Aorta (tissue), 5 donors: ENCODE measurements at places on chromosomes 12 and 14. TPM values are rescaled to one million over a fixed set of nuclear protein-coding genes. Genes with fewer than 3 reads are reported as not detected.
A peak's percentile ranks its signal among the peaks of the same experiment; 100 is the strongest.

DNA sequence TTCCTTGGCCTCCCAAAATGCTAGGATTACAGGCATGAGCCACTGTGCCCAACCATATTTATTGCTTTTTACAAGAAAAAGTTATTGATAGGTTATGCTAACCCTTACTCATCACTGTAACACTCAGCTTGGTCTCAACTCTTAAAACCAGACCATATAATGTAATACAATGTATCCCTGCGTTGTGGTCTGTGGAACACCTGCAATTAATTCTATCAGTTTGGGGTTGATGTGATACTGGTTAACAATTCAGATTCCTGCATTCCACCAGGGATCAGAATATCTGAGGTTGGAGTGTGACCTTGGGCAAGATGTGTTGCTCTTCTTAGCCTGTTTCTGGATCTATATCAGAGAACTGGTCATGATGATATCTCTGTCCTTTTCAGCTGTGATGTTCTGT lies 419.0 kb downstream of the RAD51B start:
- no peaks in the 10 kb centered on the region for H3K36me3 ChIP-seq
- no peaks in the 10 kb centered on the region for H3K27me3 ChIP-seq
- H3K27ac ChIP-seq, result no peak overlapping the region
- H3K4me1 ChIP-seq, result no peaks in the 10 kb centered on the region
- no peak overlapping the region for H3K4me3 ChIP-seq
- no peak for DNase-seq

GRCh38 chr12:126397660-126398059 lies 1332.4 kb downstream of the AACS start:
- H3K36me3 ChIP-seq, result no peaks in the 10 kb centered on the region
- H3K27me3 ChIP-seq, result no peaks in the 10 kb centered on the region
- no peak overlapping the region for H3K27ac ChIP-seq
- no peak for DNase-seq
- no peaks in the 10 kb centered on the region for H3K4me1 ChIP-seq
- no peak overlapping the region for H3K4me3 ChIP-seq

Gene RNU4-1
- total RNA-seq, result 1,718 TPM

DNA sequence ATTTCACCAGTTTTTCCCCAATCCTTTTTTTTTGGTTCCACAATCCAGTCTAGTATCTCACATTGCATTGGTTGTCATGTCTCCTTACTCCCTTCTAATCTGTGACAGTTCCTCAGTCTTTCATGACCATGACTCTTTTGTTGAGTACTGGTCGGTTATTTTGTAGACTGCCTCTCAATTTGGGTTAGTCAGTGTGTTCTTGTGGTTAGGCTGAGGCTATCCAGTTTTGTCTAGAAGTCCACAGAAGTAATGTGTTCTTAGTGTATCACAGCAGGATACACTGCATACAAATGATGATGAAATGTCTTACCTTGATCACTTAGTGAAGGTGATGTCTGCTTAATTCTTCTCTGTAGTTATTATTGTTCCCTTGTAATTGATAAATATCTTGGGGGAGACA lies 24.8 kb downstream of the PELI2 start:
- no peak overlapping the region for H3K27ac ChIP-seq
- no peak overlapping the region for H3K4me3 ChIP-seq
- H3K4me1 ChIP-seq, result no peaks in the 10 kb centered on the region
- no peaks in the 10 kb centered on the region for H3K36me3 ChIP-seq
- no peak for DNase-seq
- no peaks in the 10 kb centered on the region for H3K27me3 ChIP-seq

Gene TMBIM4
- 112 TPM for total RNA-seq

- H3K4me1 ChIP-seq, result peaks cover 11% of the 10 kb centered on the region
- H3K27ac ChIP-seq, result no peak overlapping the region
- H3K36me3 ChIP-seq, result peaks cover 3% of the 10 kb centered on the region
Measured at GRCh38 chr12:108827941-108828340, 29.4 kb downstream of the SSH1 start.

DNA sequence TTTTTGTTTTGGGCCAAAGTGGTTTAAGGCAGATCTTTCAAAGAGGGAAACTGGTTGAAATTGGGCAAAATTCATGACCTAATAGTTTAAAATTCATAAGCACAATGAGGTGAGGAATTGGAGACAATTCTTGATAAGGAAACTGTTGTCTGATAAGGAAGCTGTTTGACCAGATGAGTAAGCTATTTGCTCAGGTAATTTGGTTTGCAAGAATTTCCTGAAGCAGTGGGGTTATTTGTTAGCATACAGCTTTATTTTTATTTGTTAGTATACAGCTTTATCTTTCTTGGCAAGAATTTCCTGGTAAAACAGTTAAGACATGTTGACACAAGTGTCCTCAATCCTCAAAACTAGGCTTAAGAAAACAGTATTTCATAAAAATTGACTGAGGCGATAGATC lies 559.0 kb downstream of the GALC start:
- H3K27me3 ChIP-seq, result no peaks in the 10 kb centered on the region
- no peaks in the 10 kb centered on the region for H3K36me3 ChIP-seq
- H3K4me1 ChIP-seq, result no peaks in the 10 kb centered on the region
- DNase-seq, result no peak
- H3K4me3 ChIP-seq, result no peak overlapping the region

Gene SYNE2
- 197 TPM for total RNA-seq

DNA sequence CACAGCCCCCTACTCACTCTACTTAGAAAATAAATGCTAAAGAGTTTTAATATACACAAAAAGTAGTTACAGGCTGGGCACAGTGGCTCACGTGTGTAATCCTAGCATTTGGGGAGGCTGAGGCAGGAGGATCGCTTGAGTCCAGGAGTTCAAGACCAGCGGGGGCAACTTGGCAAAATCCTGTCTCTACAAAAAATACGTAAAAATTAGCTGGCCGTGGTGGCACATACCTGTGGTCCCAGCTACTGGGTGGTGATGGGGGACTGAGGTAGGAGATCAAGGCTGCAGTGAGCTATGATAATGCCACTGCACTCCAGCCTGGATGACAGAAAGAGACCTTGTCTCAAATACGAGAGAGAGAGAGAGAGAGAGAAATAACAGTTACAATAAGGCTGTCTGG lies 9.9 kb upstream of the DYNC1H1 start:
- DNase-seq, result peak; percentile 14
- no peaks in the 10 kb centered on the region for H3K4me1 ChIP-seq
- no peak overlapping the region for H3K4me3 ChIP-seq
- H3K27ac ChIP-seq, result no peak overlapping the region
- H3K27me3 ChIP-seq, result no peaks in the 10 kb centered on the region

GRCh38 chr14:43647302-43647701 lies 859.8 kb downstream of the FSCB start:
- H3K27ac ChIP-seq, result no peak overlapping the region
- DNase-seq, result no peak
- no peak overlapping the region for H3K4me3 ChIP-seq
- no peaks in the 10 kb centered on the region for H3K4me1 ChIP-seq

Gene VRTN
- total RNA-seq, result not detected

GRCh38 chr12:39660101-39660500 lies 40.5 kb upstream of the ABCD2 start:
- no peaks in the 10 kb centered on the region for H3K27me3 ChIP-seq
- no peaks in the 10 kb centered on the region for H3K36me3 ChIP-seq
- H3K4me3 ChIP-seq, result no peak overlapping the region
- no peak overlapping the region for H3K27ac ChIP-seq
- no peaks in the 10 kb centered on the region for H3K4me1 ChIP-seq

GRCh38 chr12:70609203-70609602 lies 28.0 kb downstream of the PTPRB start:
- no peak overlapping the region for H3K4me3 ChIP-seq
- no peaks in the 10 kb centered on the region for H3K4me1 ChIP-seq
- H3K36me3 ChIP-seq, result no peaks in the 10 kb centered on the region

Gene B4GALNT1
- 5.9 TPM for total RNA-seq

Gene SLC38A4
- 0.12 TPM for total RNA-seq

GRCh38 chr14:91929700-91930099 lies 17.8 kb downstream of the FBLN5 start:
- peaks cover 18% of the 10 kb centered on the region for H3K4me1 ChIP-seq
- no peak overlapping the region for H3K27ac ChIP-seq
- no peaks in the 10 kb centered on the region for H3K36me3 ChIP-seq

DNA sequence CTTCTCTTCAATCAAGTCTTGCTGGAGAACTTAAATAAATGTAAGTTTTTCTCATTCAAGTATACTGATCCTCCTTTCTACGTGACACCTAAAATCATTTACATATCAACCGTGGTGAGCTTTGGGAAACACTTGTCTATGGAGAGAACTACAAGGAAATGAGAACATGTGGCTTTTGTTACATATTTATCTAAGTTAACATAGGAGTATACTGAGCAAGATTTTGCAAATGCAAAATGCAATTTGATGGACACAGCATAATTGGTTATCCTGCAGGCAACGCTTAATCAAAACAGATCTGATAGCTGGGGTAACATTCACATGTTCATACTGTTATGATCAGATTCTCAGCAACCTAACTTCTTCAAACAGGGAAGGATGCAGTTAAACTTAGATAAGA lies 376.3 kb downstream of the TMEM132D start:
- H3K4me3 ChIP-seq, result no peak overlapping the region
- no peak overlapping the region for H3K27ac ChIP-seq
- H3K36me3 ChIP-seq, result no peaks in the 10 kb centered on the region
- H3K4me1 ChIP-seq, result no peaks in the 10 kb centered on the region
- H3K27me3 ChIP-seq, result no peaks in the 10 kb centered on the region

DNA sequence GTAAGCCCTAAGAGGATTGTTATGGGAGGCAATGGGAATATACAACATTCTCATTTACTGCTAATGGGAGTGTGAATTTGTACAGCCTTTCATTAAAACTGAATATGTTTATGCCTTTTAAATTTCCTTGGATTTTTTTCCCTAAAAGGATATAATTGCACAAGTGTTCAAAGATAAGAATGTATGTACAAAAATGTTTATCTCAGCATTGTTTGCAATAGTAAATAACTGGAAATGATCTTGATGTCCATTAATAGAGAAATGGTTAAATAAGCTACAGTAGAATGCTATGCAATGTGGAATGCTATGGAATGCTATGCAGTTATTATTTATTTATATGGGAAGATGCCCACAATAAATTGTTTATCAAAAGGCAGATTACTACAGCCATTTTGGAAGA lies 62.5 kb upstream of the SLC38A2 start:
- no peaks in the 10 kb centered on the region for H3K4me1 ChIP-seq
- no peak overlapping the region for H3K27ac ChIP-seq
- no peak overlapping the region for H3K4me3 ChIP-seq
- no peaks in the 10 kb centered on the region for H3K27me3 ChIP-seq
- H3K36me3 ChIP-seq, result no peaks in the 10 kb centered on the region
- no peak for DNase-seq

Gene OVCH1
- total RNA-seq, result 1.5 TPM

Gene SMIM41
- total RNA-seq, result 0.84 TPM

DNA sequence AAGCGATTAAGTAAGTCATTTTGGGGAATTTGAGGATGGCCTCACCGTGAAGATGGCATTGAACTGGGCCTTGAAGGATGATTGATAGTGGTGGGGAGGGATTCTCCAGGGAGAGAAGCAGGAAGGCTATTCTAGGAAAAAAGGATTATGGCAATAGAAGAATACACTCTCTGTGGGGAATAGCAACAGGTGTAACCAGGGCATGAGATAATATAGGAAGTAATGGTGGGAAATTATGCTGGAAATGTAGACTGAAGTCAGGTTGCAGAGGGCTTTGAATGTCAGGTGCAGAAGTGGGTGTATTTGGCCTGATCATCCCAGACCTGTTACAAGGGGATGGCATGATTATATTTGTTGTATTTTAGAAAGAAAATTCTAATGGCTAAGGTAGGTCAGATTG lies 4.6 kb upstream of the ANO4 start:
- H3K27me3 ChIP-seq, result no peaks in the 10 kb centered on the region
- no peak for DNase-seq
- H3K4me3 ChIP-seq, result no peak overlapping the region

GRCh38 chr12:19451196-19451595 lies 11.9 kb downstream of the AEBP2 start:
- no peaks in the 10 kb centered on the region for H3K36me3 ChIP-seq
- H3K4me3 ChIP-seq, result no peak overlapping the region
- H3K4me1 ChIP-seq, result peaks cover 7% of the 10 kb centered on the region

Gene SLCO1B1
- total RNA-seq, result not detected

DNA sequence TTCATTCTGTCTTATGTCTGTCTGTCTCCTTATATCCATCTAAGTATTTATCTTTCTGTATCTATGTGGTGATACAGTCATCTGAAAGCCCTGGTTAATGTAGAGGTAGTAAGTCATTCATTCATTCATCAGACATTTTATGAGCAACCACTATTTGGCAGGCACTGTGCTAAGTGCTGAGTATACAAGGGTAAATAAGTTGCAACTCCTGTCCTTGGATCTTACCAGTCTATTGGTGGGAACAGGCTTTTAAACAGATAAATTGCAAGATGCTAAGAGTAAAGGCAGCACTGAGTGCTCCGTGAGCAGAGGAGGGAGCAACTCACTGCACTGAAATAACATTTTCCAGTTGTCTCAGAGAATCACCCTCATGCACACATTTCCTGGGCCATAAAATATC lies 68.6 kb downstream of the TMEM30B start:
- DNase-seq, result no peak
- no peak overlapping the region for H3K27ac ChIP-seq
- no peaks in the 10 kb centered on the region for H3K36me3 ChIP-seq
- H3K4me1 ChIP-seq, result no peaks in the 10 kb centered on the region
- H3K4me3 ChIP-seq, result no peak overlapping the region

- no peak overlapping the region for H3K27ac ChIP-seq
- no peaks in the 10 kb centered on the region for H3K4me1 ChIP-seq
- H3K27me3 ChIP-seq, result no peaks in the 10 kb centered on the region
- H3K36me3 ChIP-seq, result no peaks in the 10 kb centered on the region
Measured at GRCh38 chr12:10497602-10498001, 8.1 kb upstream of the EIF2S3B start.

GRCh38 chr12:49825971-49826421 lies 2.2 kb downstream of the NCKAP5L start:
- peak; percentile 61 for DNase-seq
- no peaks in the 10 kb centered on the region for H3K4me1 ChIP-seq
- no peak overlapping the region for H3K27ac ChIP-seq
- H3K4me3 ChIP-seq, result no peak overlapping the region
- no peaks in the 10 kb centered on the region for H3K36me3 ChIP-seq
- H3K27me3 ChIP-seq, result no peaks in the 10 kb centered on the region

Gene POTEG
- total RNA-seq, result not detected

GRCh38 chr14:36647824-36648753 lies 13.6 kb upstream of the PAX9 start:
- H3K4me1 ChIP-seq, result no peaks in the 10 kb centered on the region
- peak; percentile 78 for DNase-seq
- H3K27me3 ChIP-seq, result no peaks in the 10 kb centered on the region
- no peaks in the 10 kb centered on the region for H3K36me3 ChIP-seq

GRCh38 chr14:96105926-96106441 lies 66.8 kb downstream of the C14orf132 start:
- H3K36me3 ChIP-seq, result no peaks in the 10 kb centered on the region
- no peak overlapping the region for H3K4me3 ChIP-seq
- DNase-seq, result no peak

DNA sequence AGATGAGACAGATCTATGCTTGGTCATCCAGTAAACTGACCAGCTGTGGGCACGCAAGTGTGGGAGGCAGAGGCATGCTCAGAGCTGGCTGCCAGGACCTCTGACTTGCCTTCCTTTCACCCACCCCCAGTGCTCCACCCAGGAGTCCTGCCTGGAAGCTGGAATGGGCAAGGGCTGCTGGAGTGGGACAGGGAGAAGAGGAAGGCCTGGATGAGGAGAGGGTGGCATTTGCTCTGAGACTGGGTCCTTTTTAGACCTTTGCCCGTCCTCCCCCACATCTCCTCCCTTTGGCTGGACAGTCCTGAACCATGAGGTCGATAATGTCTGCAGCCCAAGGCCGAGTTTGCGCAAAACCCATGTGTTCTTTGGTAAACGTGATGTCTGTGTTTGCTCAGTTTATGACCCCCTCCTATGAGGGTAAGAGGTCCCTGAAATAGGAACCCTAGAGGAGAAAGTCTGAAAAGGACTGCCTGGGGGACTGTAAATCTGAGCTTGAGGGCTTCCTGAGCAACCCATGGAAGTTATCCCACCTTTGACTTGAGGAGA lies 3.8 kb upstream of the INHBE start:
- no peaks in the 10 kb centered on the region for H3K36me3 ChIP-seq
- no peaks in the 10 kb centered on the region for H3K27me3 ChIP-seq
- H3K4me3 ChIP-seq, result no peak overlapping the region
- DNase-seq, result no peak
- no peaks in the 10 kb centered on the region for H3K4me1 ChIP-seq

Gene CARMIL3
- 0.42 TPM for total RNA-seq
